ENCODE measurements at places on chromosomes 11 and 22.

GRCh38 chr11:58938398-58938797, 890 bp upstream of the GLYATL1 start:
- no peak for DNase-seq

DNA sequence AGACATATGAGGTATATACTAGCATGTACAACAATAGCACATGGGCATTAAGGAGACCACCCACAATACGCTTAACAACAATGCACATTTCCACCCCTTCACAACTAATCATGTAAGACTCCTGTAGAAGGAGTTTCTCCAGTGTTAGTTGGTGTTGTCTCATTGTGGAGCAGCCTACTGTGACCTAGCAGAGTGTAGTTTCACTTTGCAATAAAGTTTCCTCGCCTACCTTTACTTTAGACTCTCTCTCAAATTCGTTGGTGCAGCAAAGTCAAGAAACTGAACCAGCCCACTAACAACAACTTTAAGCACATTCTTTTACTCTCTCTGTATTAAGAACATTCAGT, 863.6 kb downstream of the FAM181B start:
- no peak for DNase-seq

GRCh38 chr22:49699928-49700498, 127.7 kb downstream of the BRD1 start:
- DNase-seq, result no peak

DNA sequence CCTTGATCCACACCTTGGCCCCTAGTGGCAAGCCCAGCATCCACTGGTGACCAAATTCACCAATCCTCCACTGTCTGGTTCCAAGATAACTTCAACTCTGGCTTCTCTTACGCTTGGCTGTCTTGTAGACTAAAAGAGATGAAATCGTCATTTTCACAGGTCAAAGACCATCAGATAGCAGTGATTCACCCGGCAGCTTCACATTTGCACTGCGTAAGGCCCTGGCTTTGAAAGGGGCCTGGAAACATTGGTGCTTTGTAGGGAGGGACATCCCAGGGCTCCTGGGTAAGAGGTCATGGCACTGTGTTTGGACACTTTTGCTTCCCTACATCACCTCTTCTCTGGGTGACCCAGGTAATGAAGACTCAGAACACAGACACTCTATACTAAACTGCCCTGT, 30.1 kb upstream of the FADD start:
- DNase-seq, result no peak

- DNase-seq, result no peak
Measured at GRCh38 chr11:31620434-31620833, 110.9 kb downstream of the ELP4 start.

GRCh38 chr22:27997538-27997937, 78.5 kb upstream of the PITPNB start:
- no peak for DNase-seq

DNA sequence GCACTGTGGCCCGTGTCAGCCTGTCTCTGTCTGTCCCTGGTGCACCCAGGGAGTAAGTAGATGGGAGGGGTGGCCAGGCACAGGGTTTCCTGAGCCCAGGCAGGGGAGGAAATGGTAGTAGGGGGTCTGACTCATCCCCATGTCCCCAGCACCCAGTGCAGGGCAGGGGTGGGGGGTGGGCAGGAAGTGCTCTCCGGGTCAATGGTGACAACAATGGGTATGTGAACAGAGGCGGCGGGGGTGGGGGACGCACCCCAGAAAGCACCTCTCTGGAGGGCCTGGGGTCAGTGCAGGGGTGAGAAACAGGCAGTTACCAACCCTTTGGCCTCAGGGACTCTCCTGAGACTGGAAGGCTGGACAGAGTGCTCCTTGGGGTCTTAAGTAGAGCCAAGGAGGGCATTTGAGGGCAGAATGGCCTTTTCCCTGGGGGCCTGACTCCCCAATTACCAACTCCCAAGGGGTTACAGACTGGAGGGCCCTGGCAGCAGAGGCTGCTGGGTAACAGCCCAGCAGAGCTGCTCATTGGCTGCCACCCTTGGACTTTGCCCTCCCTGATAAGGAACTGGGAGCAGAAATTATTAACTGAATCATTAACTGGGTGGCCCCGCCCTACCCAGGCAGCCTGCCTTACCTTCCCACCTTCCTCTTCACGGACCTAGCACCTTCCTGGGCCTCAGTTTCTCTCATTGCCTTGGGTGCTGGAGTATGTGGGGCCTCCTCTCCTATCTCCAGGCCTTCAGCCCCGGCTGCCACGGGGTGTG, 4.2 kb downstream of the MYRF start:
- DNase-seq, result no peak

DNA sequence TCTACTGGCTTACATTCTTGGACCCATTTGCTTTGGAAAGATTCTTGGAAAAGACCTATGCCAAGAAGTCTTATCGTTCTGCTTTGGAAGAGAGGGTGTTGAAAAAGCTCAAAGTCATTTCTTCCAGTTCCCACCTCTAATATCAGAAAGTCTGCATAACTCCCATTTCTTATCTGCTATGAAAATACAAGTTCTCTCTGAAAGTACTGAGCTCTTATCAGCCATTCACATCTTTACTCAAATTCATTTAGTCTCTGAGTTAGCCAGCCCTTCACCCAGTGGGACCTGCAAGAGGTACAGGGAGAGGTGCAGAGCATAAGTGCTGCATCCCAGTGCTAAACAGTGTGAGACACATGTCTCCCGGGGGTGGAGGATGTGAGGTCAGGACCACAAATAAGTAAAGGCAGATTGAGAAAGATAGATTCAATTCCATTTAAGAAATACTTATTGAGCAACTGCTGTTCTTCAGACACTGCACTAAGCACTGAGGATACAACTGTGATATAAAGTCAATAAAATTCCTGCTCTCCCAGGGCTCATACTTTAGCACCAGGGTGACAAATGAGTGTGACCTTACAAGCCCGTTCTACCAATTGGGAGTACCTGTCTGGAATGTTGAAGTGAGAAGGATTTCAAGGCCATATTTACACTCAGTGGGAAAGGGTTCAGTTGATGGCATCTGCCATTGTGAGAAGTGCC, 76.7 kb downstream of the PISD start:
- no peak for DNase-seq

GRCh38 chr11:133081730-133082452, 450.4 kb downstream of the OPCML start:
- DNase-seq, result no peak

GRCh38 chr11:94884376-94884775, 89.0 kb downstream of the CWC15 start:
- no peak for DNase-seq

DNA sequence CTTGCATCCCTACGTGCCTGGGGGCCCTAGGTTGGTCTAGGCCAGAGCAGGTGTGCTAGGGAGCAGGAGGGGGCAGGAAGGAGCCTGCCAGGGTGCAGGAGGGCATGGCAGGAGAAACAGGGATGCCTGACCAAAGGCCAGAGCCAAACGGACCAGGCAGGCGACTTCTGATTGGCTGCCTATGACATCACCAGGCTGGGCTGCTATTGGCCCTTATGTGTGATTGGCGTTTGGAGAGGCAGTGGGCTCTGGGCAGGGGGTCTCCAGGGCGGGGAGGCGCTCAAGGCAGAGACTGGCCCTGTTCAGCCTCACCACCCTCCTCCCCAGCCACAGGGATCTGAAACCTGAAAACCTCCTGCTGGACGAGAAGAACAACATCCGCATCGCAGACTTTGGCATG, 44.4 kb downstream of the MOB2 start:
- DNase-seq, result no peak

- DNase-seq, result no peak
Measured at GRCh38 chr22:43375951-43376455, 32.8 kb upstream of the SCUBE1 start.

- no peak for DNase-seq
Measured at GRCh38 chr11:60159868-60160267, 23.0 kb downstream of the MS4A6A start.

Measured in activated naive CD4-positive, alpha-beta T cell treated with anti-CD3 and anti-CD28 coated beads, Interleukin-2, amount 50 U/mL, for 16 hours (primary cell).